CD4-positive, alpha-beta T cell (primary cell): ENCODE measurements at places on chromosomes 4 and X. TPM values are rescaled to one million over a fixed set of nuclear protein-coding genes. Genes with fewer than 3 reads are reported as not detected.

- DNase-seq, result no peak
- no peaks in the 10 kb centered on the region for H3K4me1 ChIP-seq
- H3K27me3 ChIP-seq, result peaks cover 4% of the 10 kb centered on the region
- no peak overlapping the region for H3K4me3 ChIP-seq
- H3K27ac ChIP-seq, result no peak overlapping the region
These were observed 92.6 kb upstream of the MAPK10 start for GRCh38 chr4:86452422-86452891.

GRCh38 chr4:108391701-108392455 lies 223.1 kb upstream of the LEF1 start:
- H3K4me3 ChIP-seq, result no peak overlapping the region
- no peaks in the 10 kb centered on the region for H3K27me3 ChIP-seq
- H3K36me3 ChIP-seq, result no peaks in the 10 kb centered on the region

DNA sequence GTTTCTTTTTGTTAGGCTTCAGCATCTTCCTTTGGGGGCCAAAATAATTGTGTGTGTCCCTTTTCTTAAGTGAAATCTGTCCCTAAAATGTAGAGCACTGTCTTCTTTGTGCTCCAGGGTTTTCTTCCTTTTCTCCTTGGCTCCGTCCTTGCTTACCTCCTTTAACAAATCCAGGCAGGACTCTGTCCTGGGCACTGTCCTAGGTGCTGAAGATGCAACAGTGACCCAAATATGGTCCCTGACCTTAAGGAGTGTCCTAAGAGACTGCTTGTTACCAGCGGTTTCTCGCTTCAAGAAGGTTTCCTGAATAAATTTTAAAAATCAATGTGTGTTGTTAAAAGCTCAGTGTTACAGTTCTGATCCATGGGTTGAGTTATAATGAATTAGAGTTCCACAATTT lies 471.8 kb downstream of the KCNIP4 start:
- DNase-seq, result no peak
- H3K4me1 ChIP-seq, result no peaks in the 10 kb centered on the region
- H3K27me3 ChIP-seq, result no peaks in the 10 kb centered on the region
- H3K36me3 ChIP-seq, result no peaks in the 10 kb centered on the region

DNA sequence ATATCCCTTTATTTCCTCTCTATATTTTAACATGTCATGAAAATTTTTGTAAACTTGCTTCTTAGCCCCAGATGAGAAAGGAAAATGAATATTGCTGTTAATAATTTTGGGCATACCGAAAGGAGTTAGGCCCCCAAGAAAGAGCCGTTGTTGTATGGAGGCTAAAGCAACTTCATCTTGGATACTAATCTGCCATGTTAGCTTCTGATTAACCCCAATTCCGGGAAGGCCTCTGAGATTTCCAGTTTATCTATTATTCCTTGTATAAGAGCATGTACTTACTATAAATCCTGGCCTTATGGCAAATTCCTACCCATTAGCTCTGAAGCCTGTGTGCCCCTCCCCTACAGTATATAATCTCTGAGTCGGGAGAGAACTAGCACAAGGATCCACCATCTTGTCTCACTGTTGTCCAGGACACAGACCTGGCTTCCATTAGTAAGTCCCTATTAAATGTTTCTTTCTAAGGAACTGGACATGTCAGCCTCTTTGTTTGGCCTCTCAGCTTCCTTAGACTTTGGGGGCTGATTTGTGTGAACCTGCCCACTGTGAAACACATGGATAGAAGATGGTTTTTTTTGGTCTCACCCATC lies 20.9 kb upstream of the PLA2G12A start:
- no peak overlapping the region for H3K27ac ChIP-seq
- no peaks in the 10 kb centered on the region for H3K36me3 ChIP-seq
- no peaks in the 10 kb centered on the region for H3K27me3 ChIP-seq
- H3K4me3 ChIP-seq, result no peak overlapping the region
- H3K4me1 ChIP-seq, result no peaks in the 10 kb centered on the region
- DNase-seq, result no peak

The SOX3 gene
- total RNA-seq, result not detected

- H3K4me1 ChIP-seq, result no peaks in the 10 kb centered on the region
- H3K27ac ChIP-seq, result no peak overlapping the region
- DNase-seq, result no peak
- no peaks in the 10 kb centered on the region for H3K27me3 ChIP-seq
- H3K4me3 ChIP-seq, result no peak overlapping the region
- no peaks in the 10 kb centered on the region for H3K36me3 ChIP-seq
These were observed 24.9 kb upstream of the GPC4 start for GRCh38 chrX:133440081-133440796.

DNA sequence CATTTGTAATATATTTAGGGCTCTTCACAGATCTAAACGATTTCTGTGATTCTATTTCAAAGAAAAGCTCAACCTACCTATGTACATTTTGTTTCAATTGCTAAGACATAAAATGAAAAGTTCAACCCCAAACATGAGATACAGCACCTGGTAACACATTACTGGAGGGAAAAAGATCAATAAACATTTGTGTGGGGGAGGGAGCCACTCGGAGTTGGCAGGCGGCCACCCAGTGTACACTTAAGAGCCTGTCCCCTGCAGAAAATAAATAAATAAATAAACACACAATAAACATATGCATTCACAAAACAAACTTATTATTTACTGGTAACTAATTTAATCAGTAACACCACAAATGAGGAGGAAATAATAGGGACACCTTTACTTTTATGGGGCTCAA lies 19.3 kb downstream of the PRSS48 start:
- no peaks in the 10 kb centered on the region for H3K36me3 ChIP-seq
- no peaks in the 10 kb centered on the region for H3K4me1 ChIP-seq
- no peak overlapping the region for H3K4me3 ChIP-seq
- H3K27ac ChIP-seq, result no peak overlapping the region

DNA sequence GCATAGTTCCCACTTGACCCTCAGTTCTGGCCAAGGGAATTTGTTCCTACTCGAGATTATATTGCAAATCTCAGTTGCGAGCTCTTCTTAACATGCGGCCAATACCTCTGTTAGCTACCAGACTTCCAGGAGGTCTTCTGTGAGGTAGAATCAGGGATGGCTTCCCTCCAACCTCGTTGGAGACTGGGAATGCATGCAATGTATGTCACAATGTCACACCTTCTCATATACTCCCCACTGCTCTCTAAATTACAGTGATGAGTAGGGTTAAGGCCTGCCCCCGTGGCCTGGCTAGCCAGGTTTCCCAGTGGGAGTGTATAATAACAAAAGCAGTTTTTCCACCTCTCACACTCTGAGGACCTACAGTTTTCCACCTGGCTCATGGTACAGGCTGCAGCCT lies 1962.5 kb downstream of the ARAP2 start:
- no peak overlapping the region for H3K27ac ChIP-seq
- no peaks in the 10 kb centered on the region for H3K27me3 ChIP-seq
- H3K4me3 ChIP-seq, result no peak overlapping the region
- no peaks in the 10 kb centered on the region for H3K36me3 ChIP-seq
- H3K4me1 ChIP-seq, result no peaks in the 10 kb centered on the region

DNA sequence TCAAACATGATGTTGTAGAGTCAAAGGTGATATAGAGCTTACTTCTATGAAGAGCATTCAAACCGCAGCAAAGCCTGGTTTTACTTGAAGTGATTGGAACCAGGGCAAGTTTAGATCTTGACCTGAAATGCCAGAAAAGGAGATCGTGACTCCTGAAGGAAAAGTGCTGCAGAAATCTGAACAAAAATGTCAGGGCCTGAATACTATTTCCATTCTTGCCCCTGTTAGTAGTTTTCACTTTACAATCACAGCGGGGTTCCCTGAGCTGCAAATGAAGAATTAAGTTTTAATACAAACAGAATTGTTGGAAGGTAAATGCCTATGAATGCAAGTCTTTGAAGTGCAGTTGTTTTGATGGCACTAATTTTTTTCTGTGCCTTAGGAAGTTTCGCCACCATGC lies 4.1 kb downstream of the SLIT2 start:
- peaks cover 53% of the 10 kb centered on the region for H3K27me3 ChIP-seq
- no peak overlapping the region for H3K4me3 ChIP-seq
- no peak overlapping the region for H3K27ac ChIP-seq
- no peaks in the 10 kb centered on the region for H3K36me3 ChIP-seq
- peaks cover 5% of the 10 kb centered on the region for H3K4me1 ChIP-seq

- H3K36me3 ChIP-seq, result peaks cover 5% of the 10 kb centered on the region
- H3K27me3 ChIP-seq, result no peaks in the 10 kb centered on the region
- no peak for DNase-seq
- H3K4me1 ChIP-seq, result no peaks in the 10 kb centered on the region
- no peak overlapping the region for H3K4me3 ChIP-seq
These were observed 56.5 kb upstream of the C4orf50 start for GRCh38 chr4:6074758-6075157.

DNA sequence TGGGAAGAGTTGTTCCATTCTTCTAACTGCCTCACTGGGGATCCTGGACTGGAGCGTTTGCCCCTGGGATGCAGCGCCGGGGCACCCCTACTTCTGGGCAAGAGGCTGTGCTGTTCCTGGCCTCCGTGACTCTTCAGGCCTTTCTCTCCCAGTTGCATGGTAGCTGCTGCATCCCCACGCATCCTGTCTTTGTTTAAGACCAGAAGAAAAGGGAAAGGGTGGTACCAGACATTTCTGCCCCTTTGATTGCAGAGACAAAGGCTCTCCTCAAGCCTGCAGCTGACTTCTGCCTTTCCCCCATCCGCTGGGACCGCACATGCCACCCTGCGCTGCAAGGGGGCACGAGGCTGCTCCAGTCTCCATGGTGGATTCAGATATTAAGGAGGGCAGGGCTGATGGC lies 70.4 kb downstream of the SHROOM2 start:
- no peaks in the 10 kb centered on the region for H3K4me1 ChIP-seq
- no peaks in the 10 kb centered on the region for H3K27me3 ChIP-seq
- no peak overlapping the region for H3K4me3 ChIP-seq
- H3K36me3 ChIP-seq, result no peaks in the 10 kb centered on the region
- DNase-seq, result no peak

The POU4F2 gene
- total RNA-seq, result not detected

DNA sequence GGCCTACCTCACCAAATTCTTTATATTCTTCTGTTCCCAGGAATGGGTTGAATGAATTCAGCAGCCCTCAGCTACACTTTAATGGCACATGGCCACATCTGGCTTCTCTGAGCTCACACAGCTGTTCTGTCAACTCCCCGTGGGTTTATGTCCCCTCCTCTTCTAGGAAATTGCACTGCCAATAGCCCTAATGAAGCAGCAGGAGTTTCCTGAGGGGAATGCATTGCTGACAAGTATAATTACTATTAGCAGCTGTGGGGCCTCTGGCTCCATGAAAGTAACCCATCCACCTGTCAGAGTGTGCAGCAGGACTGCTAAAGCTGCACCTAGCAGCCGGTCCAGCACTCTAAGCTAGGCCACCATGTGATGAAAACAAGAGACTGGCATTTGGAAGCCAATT lies 50.3 kb downstream of the FTHL17 start:
- no peak overlapping the region for H3K4me3 ChIP-seq
- H3K36me3 ChIP-seq, result no peaks in the 10 kb centered on the region
- H3K27ac ChIP-seq, result no peak overlapping the region
- no peak for DNase-seq
- no peaks in the 10 kb centered on the region for H3K27me3 ChIP-seq

The ADH1C gene
- not detected for total RNA-seq

DNA sequence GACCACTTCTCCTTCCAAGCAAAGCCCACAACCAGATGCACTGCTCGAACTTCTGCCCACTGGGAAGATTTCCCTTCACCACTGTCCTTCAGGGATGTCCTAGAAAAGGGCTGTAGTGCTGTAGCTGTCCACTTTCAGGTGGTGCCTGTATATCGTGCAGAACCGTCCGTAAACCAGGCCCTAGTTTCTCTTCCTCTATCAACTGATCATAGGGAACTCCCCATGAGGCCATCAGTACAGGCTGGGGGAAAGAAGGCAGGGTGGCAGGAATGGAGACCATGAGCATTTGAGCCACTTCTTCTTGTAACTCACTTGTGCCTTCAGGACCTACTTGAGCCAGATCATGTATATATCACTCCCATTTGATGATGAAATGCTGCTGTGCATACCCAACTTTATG lies 57.3 kb upstream of the FAM9B start:
- H3K36me3 ChIP-seq, result no peaks in the 10 kb centered on the region
- H3K4me1 ChIP-seq, result no peaks in the 10 kb centered on the region
- H3K27ac ChIP-seq, result no peak overlapping the region
- H3K4me3 ChIP-seq, result no peak overlapping the region
- no peak for DNase-seq

- no peaks in the 10 kb centered on the region for H3K36me3 ChIP-seq
- H3K4me1 ChIP-seq, result no peaks in the 10 kb centered on the region
- no peaks in the 10 kb centered on the region for H3K27me3 ChIP-seq
- DNase-seq, result no peak
- H3K27ac ChIP-seq, result no peak overlapping the region
- no peak overlapping the region for H3K4me3 ChIP-seq
These were observed 70.1 kb upstream of the HPGD start for GRCh38 chr4:174592256-174592984.

GRCh38 chrX:132442691-132443090 lies 46.1 kb downstream of the MBNL3 start:
- no peaks in the 10 kb centered on the region for H3K4me1 ChIP-seq
- DNase-seq, result no peak
- H3K36me3 ChIP-seq, result no peaks in the 10 kb centered on the region
- no peak overlapping the region for H3K4me3 ChIP-seq

GRCh38 chr4:68272860-68273259 lies 27.4 kb upstream of the TMPRSS11B start:
- no peak overlapping the region for H3K27ac ChIP-seq
- DNase-seq, result no peak
- H3K4me3 ChIP-seq, result no peak overlapping the region
- H3K4me1 ChIP-seq, result no peaks in the 10 kb centered on the region
- H3K27me3 ChIP-seq, result peaks cover 4% of the 10 kb centered on the region
- no peaks in the 10 kb centered on the region for H3K36me3 ChIP-seq

DNA sequence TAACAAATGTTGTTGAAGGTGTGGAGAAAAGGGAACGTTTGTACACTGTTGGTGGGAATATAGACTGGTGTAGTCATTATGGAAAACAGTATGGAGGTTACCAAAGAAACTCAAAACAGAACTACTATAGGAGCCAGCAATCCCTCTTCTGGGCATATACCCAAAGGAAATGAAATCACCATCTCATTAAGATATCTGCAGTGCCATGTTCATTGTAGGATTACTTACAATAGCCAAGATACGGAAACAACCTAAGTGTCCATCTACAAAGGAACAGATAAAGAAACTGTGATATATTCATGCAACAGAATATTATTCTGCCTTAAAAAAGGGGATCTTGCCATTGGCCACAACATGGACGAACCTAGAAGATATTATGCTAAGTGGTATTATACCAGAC lies 22.2 kb downstream of the APBB2 start:
- H3K27me3 ChIP-seq, result no peaks in the 10 kb centered on the region
- no peaks in the 10 kb centered on the region for H3K4me1 ChIP-seq
- no peak overlapping the region for H3K4me3 ChIP-seq
- H3K27ac ChIP-seq, result no peak overlapping the region
- DNase-seq, result no peak
- no peaks in the 10 kb centered on the region for H3K36me3 ChIP-seq

GRCh38 chr4:107991945-107992630 lies 2.4 kb downstream of the HADH start:
- no peaks in the 10 kb centered on the region for H3K36me3 ChIP-seq
- no peaks in the 10 kb centered on the region for H3K27me3 ChIP-seq
- H3K4me3 ChIP-seq, result no peak overlapping the region
- H3K4me1 ChIP-seq, result peaks cover 14% of the 10 kb centered on the region
- DNase-seq, result no peak

GRCh38 chrX:26606971-26607370 lies 391.0 kb downstream of the MAGEB5 start:
- no peaks in the 10 kb centered on the region for H3K4me1 ChIP-seq
- no peak overlapping the region for H3K4me3 ChIP-seq
- DNase-seq, result no peak
- no peak overlapping the region for H3K27ac ChIP-seq

- H3K4me1 ChIP-seq, result no peaks in the 10 kb centered on the region
- no peak overlapping the region for H3K27ac ChIP-seq
- no peak overlapping the region for H3K4me3 ChIP-seq
- no peaks in the 10 kb centered on the region for H3K36me3 ChIP-seq
- no peaks in the 10 kb centered on the region for H3K27me3 ChIP-seq
These were observed 236.3 kb upstream of the GYPA start for GRCh38 chr4:144376866-144377265.
